ENCODE measurements at places on chromosomes 16 and 17.

- no peak for DNase-seq
These were observed 78.3 kb downstream of the DNAH17 start for GRCh38 chr17:78498848-78499247.

DNA sequence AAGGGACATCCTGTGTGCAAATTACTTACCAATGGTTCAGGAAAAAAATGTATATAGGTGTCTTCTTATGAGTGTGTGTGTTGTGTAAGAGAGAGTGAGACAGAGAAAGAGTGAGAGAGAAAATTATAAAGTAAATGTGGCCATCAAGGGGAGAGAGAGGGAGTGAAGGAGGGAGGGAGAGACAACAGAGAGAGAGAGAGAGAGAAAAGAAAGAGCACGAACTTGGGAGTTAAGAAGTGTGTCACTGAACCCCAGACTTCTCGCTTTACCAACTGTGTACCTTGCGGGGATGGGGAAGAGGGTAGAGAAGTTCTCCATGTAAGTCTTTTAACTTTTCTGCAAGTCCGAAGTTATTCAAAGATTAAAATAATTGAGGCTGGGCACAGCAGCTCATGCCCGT, 28.8 kb upstream of the ARL4D start:
- DNase-seq = no peak

GRCh38 chr17:49162866-49163265, 30.3 kb downstream of the B4GALNT2 start:
- DNase-seq = no peak

GRCh38 chr16:84423416-84423837, 55.1 kb downstream of the ATP2C2 start:
- DNase-seq = no peak

DNA sequence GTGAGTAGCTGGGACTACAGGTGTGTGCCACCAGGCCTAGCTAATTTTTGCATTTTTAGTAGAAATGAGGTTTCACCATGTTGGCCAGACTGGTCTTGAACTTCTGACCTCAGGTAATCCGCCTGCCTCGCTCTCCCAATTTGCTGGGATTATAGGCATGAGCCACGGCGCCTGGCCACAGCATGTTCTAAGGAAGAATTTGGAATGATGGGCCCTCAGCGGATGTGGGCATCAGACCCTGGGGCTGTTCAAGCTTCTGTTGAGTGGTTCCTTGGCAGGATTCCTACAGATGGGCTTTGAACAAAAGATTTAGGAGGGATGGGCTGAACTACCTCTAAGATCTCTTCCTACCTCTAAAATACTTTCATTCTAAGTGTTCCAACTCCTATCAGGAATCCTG, 4.1 kb downstream of the PRPSAP2 start:
- no peak for DNase-seq

DNA sequence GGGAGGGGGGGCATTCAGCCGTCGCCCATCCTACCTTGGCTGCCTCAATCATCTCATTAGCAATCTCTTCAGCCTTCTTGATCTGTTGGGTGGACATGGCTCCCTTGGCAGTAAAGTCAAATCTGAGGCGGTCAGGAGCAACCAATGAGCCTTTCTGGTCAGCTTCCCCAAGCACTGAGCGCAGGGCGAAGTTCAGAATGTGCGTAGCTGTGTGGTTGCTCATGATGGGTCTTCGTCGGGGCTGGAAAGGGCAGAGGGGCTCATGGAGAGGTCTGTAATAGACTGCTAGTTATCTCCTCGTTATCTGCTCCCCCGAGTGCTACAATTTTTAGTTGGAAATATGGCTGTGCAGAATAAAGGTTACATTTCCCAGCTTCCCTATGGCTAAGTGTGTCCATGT, 7.2 kb upstream of the EXOSC6 start:
- DNase-seq = no peak

DNA sequence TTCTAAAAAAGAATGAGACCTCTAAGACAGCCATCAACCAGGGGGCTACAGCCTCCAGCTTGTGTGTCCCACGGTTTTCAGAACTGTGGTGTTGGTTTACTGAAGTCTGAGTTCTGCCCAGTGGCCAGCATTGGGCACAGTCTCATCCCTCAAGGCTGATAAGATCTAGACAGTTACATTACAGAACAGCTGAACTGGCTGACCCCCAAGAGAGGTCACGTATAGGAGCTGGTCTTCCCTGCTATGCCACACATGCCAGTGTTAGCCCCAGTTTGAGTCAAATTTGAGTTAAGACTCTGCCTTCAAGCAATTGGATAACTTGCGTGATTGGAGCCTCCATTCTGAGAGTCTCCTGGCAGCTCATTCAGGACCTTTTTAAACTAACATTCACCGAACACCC, 14.8 kb upstream of the NUP93 start:
- DNase-seq = no peak

DNA sequence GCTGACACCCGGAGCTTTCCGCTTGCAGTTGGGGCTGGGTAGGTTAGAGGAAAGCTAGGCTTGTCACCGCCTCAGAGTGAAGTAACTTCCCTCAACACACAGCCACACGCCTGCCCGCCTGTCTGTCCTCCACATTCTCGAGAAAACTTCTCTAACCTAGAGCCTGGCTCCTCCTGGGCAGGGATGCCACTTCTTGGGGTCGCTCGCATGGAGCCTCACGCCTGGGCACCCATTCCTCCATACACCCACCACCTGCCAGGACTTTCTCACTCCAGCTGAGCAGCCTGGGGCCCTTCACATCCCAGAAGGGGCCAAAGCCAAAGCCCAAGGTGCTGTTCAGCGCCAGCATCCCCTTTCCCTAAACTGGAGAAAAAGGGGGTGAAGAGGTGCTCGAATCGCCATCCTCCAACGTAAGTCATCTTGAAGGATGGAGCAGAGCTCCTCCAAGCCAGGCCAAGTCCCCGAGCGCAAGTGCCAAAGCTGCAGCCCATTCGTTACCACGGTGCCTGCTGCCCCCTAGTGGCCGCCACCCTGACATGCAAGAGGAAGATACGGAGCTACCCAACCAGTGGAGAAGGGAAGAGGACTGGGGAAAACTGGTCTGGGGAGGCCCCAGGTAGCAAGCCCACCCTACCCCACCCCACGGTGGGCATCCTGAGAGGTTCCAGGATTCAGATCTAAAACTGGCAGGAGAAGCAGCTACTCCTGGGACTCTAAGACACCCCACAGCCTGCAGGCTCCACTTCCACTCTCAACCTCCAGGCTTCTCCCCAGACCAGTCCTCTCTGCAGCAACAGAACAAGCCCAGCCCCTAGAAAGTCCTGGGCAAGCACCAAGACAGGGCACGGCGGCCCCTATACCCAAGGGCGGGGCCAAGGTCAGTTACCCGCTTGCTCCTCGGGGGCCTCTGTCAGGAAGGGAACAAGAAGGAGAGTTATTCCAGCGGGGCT, 63.1 kb downstream of the MYO18A start:
- peak; percentile 85 for DNase-seq

DNA sequence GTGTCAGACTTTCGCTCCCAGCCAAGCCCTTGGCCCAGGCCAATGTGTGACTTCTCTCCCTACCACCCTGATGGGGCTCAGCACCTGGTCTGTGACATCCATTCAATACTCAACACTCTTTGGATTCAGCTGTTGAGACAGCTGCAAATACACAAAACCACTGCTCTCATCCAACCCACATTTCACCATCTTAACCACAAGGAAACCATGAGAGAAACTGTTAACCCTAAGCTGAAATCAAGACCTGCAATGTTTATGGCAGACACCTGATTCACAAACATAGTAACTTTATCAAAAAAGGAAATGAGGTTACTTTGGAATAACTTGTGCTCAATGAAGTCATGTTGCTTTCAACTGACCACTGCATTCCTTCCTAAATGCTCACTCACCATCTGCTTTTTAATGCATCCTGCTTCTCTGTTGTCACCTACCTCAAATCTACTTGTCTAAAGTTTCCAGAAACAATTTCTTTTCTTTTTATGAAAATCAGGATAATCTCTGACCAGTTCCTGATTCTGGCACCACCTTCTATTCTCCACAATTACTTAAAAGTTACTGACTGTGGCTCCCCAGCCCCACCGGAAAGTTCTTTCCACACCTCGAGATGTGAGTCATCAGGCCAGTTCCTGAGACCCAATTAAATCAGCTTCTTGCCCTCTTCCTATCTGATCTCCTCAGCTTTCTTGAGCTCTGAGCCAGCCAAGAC, 88.2 kb downstream of the NOG start:
- peak; percentile 23 for DNase-seq

- DNase-seq = no peak
These were observed 13.3 kb downstream of the SOCS1 start for GRCh38 chr16:11242658-11243057.

DNA sequence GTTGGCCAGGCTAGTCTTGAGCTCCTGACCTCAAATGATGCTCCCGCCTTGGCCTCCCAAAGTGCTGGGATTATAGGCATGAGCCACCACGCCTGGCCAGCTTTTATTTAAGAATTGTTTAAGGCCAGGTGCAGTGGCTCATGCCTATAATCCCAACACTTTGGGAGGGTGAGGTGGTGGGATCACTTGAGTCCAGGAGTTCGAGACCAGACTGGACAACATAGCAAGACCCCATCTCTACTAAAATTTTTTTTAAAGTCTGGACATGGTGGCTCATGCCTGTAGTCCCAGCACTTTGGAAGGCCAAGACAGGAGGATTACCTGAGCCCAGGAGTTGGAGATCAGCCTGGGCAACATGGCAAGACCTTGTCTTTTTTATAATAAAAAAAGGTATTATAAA, 5.2 kb downstream of the PLXDC1 start:
- DNase-seq = no peak

- DNase-seq = no peak
These were observed 47.6 kb upstream of the MGAT5B start for GRCh38 chr17:76820561-76820960.

DNA sequence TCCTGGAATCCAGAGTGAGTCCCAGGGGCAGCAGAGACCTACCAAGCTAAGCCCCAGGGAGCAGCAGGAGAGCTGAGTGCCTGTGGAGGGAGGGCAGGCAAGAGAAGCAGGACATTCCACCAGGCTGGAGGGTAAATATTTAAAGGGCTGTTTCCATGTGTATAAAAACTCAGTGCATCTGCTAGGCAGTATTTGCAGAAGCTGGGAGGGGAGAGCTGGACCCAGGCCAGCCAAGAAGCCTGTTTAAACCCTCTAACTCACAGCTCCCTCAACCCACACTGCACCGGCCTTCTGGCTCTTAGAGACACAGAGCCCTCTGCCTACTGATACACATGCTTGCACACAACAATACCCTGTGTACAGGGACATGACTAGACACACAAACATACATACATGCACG, 22.5 kb upstream of the TMEM132E start:
- no peak for DNase-seq

DNA sequence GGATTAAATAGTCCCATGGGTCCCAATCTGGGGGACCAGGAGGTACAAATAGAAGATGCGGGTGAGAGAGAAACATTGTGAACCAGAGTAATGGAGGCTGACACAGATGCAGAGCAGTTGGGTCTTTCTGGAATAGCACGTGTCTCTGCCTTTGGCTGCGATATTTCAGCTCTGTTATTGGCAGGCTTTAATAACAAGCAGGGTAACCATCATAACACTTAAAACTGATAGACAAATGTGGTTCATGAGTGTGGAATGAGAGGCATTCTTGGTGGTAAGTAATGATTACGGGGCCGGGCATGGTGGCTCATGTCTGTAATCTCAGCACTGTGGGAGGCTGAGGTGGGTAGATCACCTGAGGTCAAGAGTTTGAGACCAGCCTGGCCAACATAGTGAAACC, 110.3 kb downstream of the SNX29 start:
- DNase-seq = no peak

GRCh38 chr17:67266496-67266895, 21.5 kb upstream of the HELZ start:
- no peak for DNase-seq

GRCh38 chr17:48022901-48023300, 14.7 kb downstream of the COPZ2 start:
- no peak for DNase-seq

DNA sequence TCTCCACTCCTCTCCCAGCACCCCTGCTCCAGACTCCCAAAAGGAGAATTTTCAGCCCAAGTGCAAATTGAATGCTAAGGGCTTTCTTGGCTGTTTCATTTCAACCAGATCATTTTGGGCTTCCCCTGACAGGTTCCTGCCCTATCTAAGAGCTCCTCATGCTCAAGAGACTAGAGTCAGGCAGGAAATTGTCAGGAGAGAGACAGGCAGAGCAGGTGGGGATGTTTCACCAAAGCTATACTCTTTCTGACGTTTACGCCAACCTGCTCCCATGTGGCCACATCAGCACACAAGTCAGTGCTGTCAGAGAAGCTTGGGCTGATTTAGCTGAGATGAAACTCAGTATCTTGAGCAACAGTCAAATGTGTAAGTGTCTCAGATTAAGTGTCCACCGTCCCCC, 31.4 kb downstream of the HIC1 start:
- no peak for DNase-seq

GRCh38 chr17:77774182-77774581, 184.3 kb upstream of the TNRC6C start:
- no peak for DNase-seq

GRCh38 chr17:40168262-40168832, 8.9 kb upstream of the RAPGEFL1 start:
- DNase-seq = peak; percentile 16

DNA sequence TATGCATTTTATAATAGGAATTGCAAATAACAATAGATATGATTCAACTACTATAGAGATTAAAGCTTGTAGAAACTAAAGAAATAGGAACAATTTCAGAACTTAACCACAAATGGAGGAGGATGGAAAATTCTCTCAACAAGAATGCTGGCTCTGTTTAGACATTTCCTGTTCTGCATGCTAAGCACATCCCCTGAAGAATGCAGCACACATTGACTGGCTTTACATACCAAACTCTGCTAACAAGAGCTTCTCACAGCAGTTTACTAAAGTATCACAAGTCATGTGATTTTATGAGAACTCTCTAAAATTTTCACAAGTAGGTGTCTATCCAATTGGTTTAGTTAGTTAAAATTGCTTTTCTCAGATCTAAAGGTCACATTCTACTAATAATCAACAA, 85.2 kb downstream of the SPAG9 start:
- DNase-seq = no peak

- DNase-seq = no peak
These were observed 212.0 kb downstream of the GRIN2A start for GRCh38 chr16:9970244-9970643.

GRCh38 chr17:29369831-29370735, 20.1 kb upstream of the TAOK1 start:
- DNase-seq = peak; percentile 25

GRCh38 chr16:30934827-30935557, 11.6 kb downstream of the FBXL19 start:
- peak; percentile 50 for DNase-seq

DNA sequence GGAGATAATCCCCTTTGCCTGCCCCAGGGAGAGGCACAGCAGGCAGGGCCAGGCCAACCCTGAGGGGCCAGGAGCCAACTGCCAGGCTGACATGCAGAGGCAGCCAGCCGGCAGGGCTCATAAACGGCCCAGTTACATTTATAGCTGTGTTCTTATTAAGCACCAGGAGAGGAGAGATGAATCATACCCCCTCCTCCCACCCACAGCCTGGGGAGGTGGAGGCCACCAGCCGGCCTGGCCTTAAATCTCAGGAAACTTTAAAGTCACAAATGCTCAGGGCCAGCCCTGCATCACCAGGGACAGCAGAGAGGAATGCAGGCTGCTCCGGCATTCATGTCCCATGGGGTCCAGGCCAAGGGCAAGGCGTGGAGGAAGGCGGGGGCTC, 177.2 kb downstream of the TMEM132E start:
- no peak for DNase-seq

GRCh38 chr17:78242024-78242742, 10.8 kb downstream of the TMEM235 start:
- no peak for DNase-seq

All from stimulated activated naive CD8-positive, alpha-beta T cell treated with anti-CD3 and anti-CD28 coated beads, Interleukin-15, Interleukin-2, amounts not matched to agents 100 U/mL and 50 U/mL, for 24 hours (primary cell).